ENCODE measurements at places on chromosomes 2 and 18.
A peak's percentile ranks its signal among the peaks of the same experiment; 100 is the strongest.

GRCh38 chr2:241574911-241575623 is 16.5 kb downstream of the BOK start:
- no peak for DNase-seq

DNA sequence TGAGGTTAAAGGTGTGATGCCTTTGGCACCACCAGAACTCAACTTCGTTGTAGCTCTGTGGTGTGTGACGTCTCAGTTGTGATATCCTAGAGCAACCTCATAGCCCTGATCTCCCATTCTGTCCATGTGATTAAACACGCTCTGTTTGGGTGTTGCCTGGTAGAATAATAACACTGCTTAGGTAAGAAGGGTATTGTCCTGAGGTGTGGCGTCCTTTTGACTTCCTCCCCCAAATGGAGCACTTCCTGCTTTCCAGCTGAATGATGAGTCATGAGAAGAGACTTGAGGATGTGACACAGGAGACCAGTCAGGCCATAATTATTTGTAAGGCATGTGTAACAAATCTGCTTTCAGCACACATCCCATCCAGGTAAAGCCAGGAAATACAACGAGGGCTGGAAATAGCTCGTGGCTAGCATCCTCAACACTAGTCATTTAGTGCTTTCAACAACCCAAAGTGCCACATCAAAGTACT is 100.7 kb downstream of the RAPGEF4 start:
- peak; percentile 97 for DNase-seq

DNA sequence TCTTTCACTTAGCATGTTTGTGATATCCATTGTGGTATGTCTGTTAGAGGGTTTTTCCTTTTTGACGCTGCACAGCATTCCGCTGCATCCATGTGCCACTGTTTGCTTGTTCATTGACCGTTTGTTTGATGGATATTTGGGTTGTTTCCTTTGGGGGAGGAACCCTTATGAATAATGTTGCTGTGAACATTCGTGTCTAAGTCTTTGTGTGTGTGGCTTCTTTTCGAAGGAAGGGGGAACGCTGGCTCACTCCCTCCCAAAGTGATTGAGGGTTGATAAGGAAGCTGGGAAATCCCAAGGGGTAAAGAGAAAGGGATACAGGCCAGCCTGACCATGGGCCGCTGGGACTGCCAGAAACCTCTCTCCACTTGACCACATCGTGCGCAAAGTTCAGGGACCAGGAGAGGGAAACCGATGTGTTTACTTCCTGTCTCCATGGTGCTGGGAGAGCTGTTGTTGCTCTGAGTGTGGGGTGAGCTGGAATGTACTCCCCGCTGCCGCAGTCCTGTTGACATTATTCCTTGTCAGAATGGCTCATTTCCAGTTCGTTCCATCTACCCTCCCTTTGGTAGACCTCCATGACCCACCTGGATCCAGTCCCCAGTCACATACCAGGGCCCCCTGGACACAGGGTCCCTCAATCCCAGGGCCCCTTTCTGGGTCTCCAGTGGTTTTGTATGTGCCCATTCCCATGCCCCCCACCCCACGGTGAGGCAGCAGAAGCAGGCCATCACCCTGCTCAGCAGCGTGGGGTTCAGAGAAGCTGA is 39.6 kb downstream of the HS1BP3 start:
- DNase-seq, result peak; percentile 93

- DNase-seq, result no peak
Observed at GRCh38 chr2:127695491-127696472, 5.5 kb upstream of the SFT2D3 start.

DNA sequence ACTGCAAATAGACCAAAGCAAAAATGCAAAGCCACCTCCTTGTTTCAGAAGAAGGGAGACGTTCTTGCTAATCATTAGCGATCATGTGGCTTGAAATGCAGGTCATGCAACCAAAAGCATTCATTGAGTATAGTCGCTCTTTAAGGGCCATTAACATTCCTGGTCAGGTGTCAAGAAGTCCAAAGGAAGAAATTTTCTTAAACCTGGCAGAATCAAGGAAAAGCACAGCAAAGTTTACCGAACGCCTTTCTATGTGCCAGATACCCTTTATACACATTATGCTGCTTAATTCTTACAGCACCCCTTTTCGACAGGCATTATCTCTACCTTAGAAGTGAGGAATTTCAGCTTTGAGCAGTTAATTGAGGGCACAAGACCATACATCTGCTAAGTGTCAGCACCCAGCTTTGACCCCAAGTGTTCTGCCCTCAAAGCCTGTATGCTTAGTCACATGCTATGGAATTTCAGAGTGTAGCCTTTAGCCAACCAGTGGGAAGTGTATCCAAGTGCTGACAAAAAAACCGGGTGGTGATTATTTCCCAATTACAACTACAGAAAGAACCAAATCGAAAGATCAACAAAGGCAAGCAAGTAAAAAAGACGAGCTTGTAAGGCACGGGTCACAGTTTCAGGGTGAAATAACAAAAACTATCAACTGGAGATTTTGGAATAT is 70.8 kb downstream of the EPHA4 start:
- no peak for DNase-seq

DNA sequence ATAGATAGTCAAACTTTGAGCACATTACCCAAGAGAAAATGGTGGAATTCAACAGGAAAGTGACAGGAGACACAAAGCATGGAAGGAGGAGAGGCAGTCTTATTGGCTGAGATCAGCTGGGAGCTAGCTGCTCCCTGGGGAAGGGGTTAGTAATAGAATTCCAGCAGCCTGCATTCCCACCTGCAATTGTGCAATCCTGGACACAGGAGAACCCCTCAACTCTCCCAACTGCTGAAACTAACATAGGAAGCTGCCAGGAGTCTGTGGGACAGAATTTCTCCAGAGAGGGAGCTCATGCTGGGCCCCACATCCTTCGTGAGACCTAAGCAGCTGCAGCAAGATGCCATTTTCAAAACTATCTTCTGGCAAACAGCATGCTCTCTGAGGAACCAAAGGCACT is 69.8 kb upstream of the ACVR1C start:
- DNase-seq, result no peak

DNA sequence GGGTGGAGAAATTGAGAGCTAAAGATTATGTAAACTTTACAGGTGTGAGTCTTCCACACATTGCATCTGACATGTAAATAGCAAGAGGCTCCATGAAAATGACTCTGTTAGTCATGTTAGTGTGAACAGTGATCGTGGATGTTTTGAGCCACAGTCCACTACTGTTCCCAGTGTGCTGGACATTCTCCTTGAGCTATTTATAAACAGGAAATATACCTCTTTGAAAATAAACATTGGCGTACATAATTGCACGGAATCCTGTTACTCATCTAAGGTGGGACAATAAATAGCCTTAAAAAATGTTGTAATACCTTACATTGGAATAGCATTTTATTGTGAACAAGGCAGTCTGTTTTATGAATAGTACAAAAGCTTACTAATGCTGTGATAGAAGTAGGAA is 37.0 kb downstream of the LIMS1 start:
- no peak for DNase-seq

DNA sequence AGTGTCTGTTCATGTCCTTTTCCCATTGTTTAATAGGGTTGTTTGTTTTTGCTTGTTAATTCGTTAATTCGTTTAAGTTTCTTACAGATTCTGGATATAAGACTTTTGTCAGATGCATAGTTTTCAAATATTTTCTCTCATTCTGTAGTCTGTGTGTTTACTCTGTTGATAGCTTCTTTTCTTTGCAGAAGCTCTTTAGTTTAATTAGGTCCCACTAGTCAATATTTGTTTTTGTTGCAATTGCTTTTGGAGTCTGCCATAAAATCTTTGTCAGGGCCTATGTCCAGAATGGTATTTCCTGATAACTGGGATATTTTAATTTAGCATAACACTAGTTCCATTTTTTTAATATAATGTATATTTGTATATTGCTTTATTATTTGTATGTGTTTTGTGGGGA is 1380.1 kb downstream of the SUCLG1 start:
- no peak for DNase-seq

DNA sequence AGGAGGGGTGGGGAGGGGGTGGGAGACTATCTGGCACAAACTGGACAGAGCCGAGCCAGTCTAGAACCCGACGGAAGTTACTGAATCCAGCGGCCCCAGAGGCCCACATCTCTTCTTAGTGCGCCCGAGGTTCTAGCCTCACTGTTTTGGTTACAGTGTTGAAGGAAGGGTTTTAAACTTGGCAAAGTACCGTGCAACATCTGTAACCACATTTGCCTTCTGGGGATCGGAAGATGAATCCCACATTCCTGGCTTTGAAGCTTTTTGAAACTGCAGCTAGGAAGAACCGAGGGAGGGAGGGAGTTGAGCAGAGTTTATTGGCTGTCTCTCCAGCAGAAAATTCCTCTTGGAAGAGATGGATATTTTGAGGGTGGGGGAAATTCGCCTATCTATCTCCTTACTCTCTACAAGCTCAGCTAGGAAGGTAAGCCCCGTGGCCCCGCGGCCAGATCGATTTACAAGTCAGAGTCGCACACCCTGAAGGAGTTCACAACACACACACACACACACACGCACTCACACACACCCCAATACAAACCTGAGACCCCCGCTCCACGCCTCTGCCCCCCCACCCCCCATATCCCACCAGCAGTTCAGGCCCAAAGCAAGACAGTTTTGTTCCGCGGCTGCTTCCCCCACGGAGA is 1.0 kb downstream of the ACVR1 start:
- no peak for DNase-seq

GRCh38 chr2:3650140-3650920 is 7.7 kb upstream of the ALLC start:
- no peak for DNase-seq

DNA sequence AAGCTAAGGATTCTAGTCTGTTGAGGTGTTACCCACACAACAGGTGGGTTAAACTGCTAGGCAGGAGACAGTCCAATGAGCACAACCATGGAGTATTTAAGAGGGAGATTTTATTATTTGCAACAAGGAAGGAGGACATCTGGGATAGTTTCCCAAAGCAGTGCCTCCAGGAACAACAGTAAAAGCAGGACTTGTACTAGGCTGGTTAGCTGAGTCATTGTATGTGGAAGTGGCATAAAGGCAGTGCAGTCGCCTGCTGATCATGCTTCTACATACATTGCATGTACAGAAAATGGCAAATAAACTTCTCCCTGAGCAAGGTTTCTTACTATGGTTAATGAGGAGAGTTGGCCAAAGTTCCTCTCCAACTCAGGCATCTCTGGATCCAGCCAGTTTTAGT is 46.1 kb upstream of the CYTIP start:
- DNase-seq, result no peak

DNA sequence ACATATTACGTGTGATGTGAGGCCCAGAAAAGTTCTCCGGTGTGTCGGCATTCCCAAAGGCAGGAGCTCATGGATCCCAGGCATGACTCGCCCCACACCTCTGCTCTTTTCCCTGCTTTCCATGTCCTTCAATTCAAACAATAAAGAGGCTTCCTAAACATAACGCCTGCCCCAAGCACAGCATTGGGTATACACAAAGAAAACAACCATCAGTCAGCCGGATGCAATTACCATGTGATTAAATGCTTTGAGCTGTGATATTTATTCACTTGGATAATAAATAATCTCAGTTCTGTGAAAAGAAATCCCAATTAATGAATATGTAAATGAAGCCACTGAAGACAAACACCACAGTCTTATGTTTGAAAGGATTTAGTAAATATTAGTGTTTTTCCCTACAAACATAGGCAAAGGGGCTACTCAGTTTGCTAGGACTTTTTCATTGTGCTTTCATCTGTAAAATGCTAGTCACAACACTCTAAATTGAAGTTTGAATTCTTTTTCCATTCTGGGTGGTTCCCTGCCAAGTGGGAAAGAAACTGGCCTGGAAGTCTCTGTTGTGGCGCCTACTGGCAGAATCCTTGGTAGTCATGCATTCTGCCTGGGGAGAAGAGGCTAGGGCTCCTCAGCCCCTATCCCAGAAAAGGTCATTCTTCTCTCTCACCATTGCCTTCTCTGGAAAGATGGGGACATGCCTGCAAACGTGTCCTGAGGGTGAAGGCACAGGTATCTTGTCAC is 144.7 kb downstream of the COL6A3 start:
- DNase-seq, result no peak

- no peak for DNase-seq
Observed at GRCh38 chr2:173290046-173290445, 64.6 kb upstream of the CDCA7 start.

DNA sequence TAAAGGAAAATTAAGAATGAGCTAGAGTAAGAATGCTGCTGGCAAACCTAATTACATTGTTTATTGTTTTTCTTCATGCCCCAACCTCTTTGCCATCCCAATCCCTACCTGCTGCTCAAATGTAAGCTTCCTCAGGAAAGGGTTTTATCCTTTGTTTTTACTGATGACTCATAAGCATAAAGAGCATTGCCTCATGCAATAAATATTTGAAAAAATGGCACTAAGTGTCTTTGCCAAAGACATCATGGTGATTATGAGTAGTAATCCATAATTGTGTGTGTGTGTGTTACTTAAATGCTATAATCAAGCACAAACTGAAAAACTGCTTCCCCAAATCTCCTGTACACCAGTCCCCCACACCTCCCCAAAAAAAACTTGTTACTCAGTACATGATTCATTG is 53.4 kb downstream of the DNER start:
- no peak for DNase-seq

Data from glomerular endothelial cell (primary cell).